MCF 10A (cell line): ENCODE measurements at places on chromosomes 6 and 20.

DNA sequence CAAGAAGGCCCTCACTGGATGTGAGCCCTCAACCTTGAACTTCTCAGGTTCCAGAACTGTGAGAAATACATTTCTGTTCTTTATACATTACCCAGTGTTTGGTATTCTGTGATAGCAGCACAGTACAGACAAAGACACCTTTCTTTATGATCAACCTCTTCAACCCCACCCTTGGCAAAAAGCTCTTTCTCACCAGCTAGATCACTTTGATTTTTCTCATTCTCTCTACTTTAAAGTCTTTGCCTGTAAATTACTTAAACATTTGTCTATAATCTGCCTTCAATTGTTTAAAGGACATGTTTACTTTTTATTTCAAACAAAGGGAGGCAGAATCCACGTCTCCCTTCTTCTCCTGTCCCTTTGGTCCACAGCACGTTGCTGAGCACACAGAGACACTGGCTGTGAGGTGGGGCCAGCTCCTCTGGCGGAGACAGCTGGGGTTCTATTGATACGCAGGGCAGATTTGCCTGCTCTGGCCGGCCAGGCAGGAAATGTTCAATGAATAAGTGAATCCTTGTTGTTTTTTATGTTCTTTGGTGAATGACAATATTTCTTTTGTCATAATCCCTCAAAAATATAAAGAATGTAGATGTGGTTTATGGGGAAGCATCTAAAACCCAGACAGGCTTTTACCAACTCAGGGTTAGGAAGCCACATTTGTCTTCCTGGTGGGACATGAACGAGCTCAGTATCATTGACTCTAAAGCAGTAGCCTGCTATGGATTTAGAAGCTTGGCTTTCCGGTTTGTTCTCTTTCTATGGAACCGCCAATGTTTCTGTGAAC, 52.9 kb downstream of the NEDD9 start:
- no peak for DNase-seq
- H3K4me1 ChIP-seq, result no peaks in the 10 kb centered on the region
- H3K27me3 ChIP-seq, result no peaks in the 10 kb centered on the region
- H3K4me3 ChIP-seq, result no peak overlapping the region
- H3K27ac ChIP-seq, result no peak overlapping the region
- no peaks in the 10 kb centered on the region for H3K36me3 ChIP-seq

- no peaks in the 10 kb centered on the region for H3K36me3 ChIP-seq
- DNase-seq, result peak; percentile 98
- peak overlapping the region; percentile 70 for H3K4me3 ChIP-seq
- peaks cover 42% of the 10 kb centered on the region for H3K4me1 ChIP-seq
Measured at GRCh38 chr6:157715728-157716164, 107.3 kb upstream of the SNX9 start.

GRCh38 chr20:9332791-9333479, 181.5 kb upstream of the LAMP5 start:
- no peak overlapping the region for H3K4me3 ChIP-seq
- H3K27me3 ChIP-seq, result no peaks in the 10 kb centered on the region
- no peaks in the 10 kb centered on the region for H3K4me1 ChIP-seq
- no peak for DNase-seq
- H3K36me3 ChIP-seq, result no peaks in the 10 kb centered on the region

GRCh38 chr20:62056377-62056776, 9.3 kb downstream of the TAF4 start:
- H3K4me3 ChIP-seq, result no peak overlapping the region
- H3K27ac ChIP-seq, result no peak overlapping the region
- DNase-seq, result no peak

DNA sequence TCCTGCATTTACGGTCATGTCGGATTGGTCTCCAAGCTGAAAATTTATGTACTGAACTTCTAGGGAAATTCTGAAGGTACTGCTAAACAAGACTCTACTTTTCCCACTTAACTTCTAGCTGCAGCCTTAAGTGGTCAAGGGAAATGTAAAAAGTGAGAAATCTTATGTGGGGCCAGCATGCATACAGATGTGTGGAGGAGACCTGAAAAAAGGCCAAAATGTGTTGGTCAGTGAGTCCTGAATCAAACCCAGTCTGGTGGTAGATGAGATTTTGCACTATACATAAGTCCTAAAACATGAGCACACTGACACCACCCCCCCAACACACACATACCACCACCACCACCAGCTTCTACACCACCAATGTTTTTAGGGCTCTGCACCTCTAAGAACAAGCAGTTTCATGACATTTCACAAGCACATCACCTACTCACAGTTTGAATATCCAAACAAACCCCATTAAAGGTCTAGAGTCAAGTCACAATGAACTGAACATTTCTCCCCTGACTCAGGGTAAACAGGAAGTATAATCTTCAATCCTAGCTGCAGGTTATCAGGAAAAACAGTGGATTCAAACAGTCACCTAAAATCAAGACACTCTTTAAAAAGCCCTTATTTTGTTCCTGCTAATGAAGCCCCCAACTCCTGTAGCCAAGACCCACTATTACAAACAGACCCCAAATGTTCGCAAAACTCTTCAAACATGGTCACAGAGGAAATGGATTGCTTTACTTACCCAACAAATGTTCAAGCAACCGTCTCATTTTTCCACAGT, 1.6 kb downstream of the ZMYND8 start:
- DNase-seq, result peak; percentile 36
- peaks cover 54% of the 10 kb centered on the region for H3K4me1 ChIP-seq
- peaks cover 6% of the 10 kb centered on the region for H3K36me3 ChIP-seq
- no peak overlapping the region for H3K4me3 ChIP-seq
- no peak overlapping the region for H3K27ac ChIP-seq
- H3K27me3 ChIP-seq, result no peaks in the 10 kb centered on the region
